ENCODE measurements at places on chromosomes 12 and 14.

DNA sequence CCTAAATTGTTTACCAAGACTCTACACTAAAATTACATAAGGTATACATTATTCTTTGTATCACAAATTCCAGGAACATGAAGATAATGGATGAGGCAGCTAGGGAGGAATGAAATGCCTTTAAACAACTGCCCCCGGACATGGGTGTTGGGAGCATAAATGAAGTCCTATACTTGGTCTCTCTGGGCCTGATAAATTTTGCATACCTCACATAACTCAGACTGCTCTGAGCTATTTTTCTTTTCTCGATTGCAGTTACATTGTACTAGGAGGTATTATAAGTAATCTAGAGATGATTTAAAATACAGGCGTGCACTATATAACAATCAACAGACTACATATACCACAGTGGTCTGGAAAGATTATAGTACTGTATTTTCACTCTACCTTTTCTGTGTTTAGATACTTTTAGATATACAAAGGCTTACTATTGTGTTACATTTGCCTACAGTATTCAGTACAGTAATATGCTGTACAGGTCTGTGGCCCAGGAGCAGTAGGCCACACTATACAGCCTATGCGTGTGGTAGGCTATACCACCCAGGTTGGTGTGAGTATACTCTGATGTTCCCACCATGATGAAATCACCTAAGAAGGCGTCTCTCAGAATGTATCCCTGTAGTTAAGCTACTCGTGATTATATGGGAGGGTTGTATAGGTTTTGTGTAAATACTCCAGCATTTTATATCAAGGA is 14.3 kb downstream of the FNTB start:
- DNase-seq = no peak

DNA sequence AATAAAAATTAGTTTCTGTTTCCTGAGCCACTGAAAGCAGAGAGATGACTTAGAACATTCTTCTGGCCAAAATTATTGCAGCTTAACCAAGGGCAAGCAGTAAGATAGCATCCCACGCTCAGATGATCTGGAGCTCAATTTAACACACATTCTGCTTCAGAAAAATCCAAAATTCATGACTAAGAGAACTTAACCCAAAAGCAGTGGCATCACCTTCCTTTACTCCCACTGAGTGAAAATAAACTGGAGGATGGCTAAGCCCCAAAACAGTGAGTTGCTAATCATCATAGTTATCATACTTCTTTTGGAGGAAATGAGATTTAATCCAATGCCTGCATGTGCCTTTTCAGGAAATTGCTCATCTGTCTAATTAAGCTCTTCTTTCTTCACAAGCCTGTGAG is 195.4 kb downstream of the DUSP6 start:
- no peak for DNase-seq

- DNase-seq = no peak
Measured at GRCh38 chr12:19485240-19485639, 45.9 kb downstream of the AEBP2 start.

- no peak for DNase-seq
Measured at GRCh38 chr12:13135371-13136178, 32.1 kb upstream of the GSG1 start.

GRCh38 chr12:57755454-57756372 is 810 bp downstream of the MARCHF9 start:
- DNase-seq = no peak

GRCh38 chr12:130705178-130705822 is 10.8 kb downstream of the RIMBP2 start:
- DNase-seq = no peak

GRCh38 chr12:52126050-52126604 is 46.6 kb downstream of the SMIM41 start:
- DNase-seq = no peak

DNA sequence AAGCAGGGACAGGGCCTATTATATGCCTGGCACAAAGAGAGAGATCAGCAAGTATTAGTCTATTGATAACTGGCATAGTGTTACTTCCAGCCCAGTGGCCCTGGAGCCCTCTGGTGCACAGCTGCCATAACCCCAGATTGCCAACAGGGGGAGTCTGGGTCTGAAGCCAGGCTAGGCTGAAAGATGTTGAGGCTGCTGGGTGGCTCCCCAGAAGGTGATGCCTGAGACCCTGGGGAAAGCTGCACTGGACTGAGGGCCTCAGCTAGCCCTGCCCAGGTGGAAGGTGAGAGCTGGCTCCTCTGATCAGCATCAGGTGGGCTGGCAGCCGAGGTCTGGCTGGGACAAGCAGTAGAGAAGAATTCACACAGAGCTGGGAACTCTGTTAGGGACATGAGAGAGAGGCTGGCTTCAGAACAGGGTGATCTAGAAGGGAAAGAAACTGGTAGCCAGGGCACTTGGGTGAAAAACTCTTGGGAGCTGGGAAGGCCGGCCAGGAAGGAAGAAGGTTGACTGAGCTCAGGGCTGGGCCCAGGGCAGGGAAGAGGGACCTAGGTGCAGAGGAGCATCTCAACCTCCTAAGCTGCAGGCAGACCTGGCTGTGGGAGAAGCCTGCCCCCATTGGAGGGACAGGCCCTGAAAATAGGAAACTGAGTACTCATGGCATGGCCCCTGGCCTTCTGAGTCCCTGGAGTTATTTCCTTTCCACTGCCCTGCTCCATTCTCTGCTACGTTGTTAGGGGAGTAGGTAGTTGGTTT is 3.9 kb downstream of the GZMH start:
- peak; percentile 63 for DNase-seq

DNA sequence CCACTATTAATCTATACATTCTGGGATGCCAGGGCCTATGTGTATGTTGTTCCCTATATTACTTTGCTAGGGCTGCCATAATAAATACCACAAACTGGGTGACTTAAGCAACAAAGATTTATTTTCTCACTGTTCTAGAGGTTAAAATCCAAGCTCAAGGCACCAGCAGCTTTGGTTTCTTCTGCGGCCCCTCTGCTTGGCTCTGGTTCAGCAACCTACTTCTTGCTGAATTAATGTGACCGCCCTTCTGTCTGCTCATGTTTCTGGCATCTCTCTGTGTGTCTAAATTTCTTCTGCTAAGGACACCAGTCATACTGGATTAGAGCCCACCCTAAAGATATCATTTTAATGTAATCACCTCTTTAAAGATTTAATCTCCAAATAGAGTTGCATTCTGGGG is 84.7 kb downstream of the ZNF664 start:
- DNase-seq = no peak

GRCh38 chr12:76874491-76875190 is 4.2 kb downstream of the CSRP2 start:
- DNase-seq = no peak

- DNase-seq = no peak
Measured at GRCh38 chr14:81366884-81367283, 33.2 kb downstream of the STON2 start.

DNA sequence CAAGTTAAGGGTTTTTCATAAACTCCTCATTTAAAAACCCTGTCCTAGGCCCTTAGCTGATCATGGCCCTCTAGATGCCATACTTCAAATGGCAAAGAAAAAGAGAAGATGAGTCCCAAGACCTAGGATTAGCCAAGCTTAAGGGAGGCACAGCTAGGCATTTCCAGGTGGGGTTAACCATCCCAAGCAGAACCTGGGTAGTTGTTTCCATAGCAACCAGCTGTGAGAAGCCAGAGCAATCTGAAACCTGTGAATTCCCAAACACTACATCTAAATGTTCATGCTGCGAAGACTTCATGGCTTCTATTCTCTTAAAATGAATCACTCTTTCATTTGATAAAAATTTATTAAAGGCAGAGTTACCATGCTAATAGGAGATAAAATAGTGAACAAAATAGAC is 372.9 kb downstream of the C12orf50 start:
- no peak for DNase-seq

- no peak for DNase-seq
Measured at GRCh38 chr14:68318828-68319227, 474.0 kb downstream of the ZFP36L1 start.

GRCh38 chr14:57487771-57488170 is 5.9 kb downstream of the CCDC198 start:
- no peak for DNase-seq

GRCh38 chr12:56157201-56158028 is 744 bp upstream of the MYL6 start:
- peak; percentile 61 for DNase-seq

DNA sequence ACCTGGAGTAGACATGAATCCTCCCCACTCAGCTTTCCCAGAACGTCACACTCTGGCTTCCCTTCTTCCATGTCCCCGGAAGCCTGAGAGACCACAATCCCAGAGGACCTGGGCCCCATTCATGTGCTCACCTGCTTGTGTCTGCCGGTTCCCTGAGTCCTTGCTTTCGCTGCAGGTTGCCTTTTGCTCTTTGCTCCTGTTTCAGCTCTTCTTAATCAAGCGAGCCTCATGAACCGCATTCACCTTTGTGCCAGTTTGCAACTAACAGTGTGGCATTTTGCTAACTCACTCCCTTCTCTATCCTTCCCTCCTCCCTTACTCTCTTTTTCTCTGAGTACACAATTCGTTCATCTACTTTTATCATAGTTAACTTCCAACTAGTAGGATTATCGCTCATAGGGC is 23.1 kb downstream of the ENTPD5 start:
- DNase-seq = no peak

GRCh38 chr14:75399843-75400775 is 27.7 kb upstream of the JDP2 start:
- no peak for DNase-seq

DNA sequence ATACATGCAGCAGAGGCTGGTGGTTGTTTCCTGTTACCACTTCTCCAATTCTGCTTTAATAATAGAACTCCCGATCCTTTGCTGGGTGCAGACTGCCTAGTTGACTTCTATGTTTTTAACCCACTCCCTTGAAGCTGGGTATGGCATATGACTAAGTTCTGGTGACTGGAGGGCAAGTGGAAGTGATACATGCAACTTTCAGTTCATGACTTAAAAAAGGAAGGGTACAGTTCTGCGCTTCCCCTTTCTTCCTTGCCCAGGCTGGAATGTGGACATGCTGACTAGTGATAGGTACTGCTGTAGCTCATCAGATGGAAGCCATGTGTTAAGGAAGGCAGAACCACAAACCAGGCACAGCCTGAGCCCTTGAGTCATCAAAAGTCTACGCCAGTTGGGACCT is 2.4 kb upstream of the A2M start:
- no peak for DNase-seq

GRCh38 chr12:116391501-116391900 is 114.0 kb upstream of the MED13L start:
- no peak for DNase-seq

DNA sequence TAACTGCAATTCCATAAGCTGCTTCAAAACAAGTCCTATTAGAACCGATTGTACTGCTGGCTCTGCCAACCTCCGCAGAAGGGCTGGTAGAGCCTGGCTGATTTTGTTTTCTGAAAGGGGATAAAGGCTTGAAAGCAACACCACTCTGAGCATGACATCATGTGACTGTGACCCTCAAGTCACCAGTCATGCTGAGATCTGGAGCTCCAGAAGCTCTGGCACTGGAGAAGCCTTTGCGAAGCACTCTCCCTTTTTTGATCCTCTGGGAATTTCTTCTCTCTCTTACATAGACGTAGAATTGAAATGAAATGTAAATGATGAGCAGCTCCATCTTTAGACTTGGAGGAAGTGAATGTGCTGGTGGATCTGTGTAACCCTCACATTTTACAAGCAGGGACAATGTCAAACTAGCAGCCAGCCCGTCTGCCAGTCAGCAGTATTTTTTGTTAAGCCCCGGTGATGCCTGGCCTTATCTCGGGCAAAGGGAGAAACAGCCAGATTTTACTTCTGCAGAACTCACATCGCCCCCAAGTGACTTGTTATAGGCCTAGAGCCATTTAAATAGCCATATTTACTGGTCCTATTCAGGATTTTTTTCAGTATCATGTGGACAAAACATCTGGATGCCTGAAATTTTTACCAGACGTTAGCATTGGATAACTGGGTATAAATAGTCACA is 112.1 kb upstream of the NPAS3 start:
- no peak for DNase-seq

DNA sequence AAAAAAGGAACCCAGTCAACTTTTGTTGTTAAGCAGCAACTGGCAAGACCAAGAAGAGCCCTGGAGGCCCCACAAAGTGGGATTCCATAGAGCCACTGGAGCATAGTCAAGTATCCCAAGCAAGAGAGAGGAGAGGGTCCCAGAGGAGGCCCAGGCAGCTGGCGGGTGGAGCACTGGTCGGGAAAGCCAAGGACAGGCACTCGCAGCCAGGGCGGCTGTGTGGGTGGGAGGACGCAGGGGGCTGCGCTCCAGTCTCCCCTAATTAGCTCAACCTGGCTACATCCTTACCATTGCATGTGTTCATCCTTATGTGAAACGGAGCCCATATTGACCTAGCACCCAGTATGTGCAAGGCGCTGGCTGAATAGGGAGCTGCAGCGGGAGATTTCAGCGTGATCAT is 18.3 kb upstream of the ZFP36L1 start:
- DNase-seq = no peak

GRCh38 chr14:93103392-93104080 is 12.2 kb downstream of the ITPK1 start:
- peak; percentile 83 for DNase-seq

- no peak for DNase-seq
Measured at GRCh38 chr12:62714774-62715721, 219.9 kb downstream of the PPM1H start.

- no peak for DNase-seq
Measured at GRCh38 chr12:82476511-82476910, 118.2 kb downstream of the METTL25 start.

DNA sequence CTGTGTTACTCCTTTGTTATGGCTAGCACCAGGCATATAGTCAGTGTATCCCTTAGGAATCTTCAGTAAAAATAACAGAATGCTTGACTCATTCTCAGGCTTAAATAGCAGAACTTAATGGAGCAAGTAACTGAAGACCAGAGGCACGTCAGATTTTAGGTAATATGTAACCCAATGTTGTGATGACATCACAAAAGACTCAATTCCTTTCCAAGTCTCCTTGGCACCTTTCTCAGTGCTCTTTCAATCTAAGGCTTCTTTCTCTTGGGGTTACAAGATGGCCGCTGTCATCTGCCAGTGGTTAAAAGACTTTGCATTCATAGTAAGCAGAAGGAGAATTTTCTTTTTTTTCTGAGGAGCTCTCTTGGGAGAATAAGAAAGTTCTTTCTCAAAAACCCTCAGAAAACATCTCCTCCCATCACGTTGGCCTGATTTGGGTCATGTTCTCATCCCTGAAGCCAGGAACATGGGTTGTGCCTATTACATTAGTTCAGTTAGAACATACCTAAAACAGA is 33.4 kb upstream of the DCN start:
- no peak for DNase-seq

DNA sequence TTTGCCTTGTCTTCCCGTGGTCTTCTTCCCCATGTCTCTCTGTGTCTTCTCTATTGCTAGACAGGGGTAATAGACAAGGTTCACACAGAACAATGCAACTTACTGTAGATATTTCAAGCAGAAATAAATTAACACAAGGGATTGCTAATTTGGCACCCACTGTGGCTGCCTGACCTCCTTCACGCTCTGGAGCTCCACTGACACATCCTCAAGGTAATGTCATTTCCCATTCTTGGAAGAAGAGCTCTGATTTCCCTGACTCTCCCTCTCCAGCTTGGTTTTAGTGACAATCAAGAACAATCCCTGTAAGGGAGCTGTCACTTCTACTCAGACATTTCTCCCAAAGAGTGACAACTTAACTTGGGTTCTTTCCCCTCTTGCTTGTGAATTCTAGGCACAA is 105.4 kb upstream of the NAP1L1 start:
- DNase-seq = no peak

- no peak for DNase-seq
Measured at GRCh38 chr12:75635606-75636444, 124.4 kb upstream of the KRR1 start.

- no peak for DNase-seq
Measured at GRCh38 chr12:98699586-98699985, 54.5 kb downstream of the APAF1 start.
